A549 treated with RU486 at 1 μM for 4 hours (cell line): ENCODE measurements at places on chromosomes 3 and 15. TPM values are rescaled to one million over a fixed set of nuclear protein-coding genes. Genes with fewer than 3 reads are reported as not detected.

The THSD4 gene
- total RNA-seq: 15.6 to 22.7 TPM (median 21.4 TPM) in 5 replicates

The ARRDC4 gene
- 0.17 to 0.34 TPM (median 0.23 TPM) in 5 replicates for total RNA-seq

The HTD2 gene
- total RNA-seq: 3.8 to 8.1 TPM (median 6.6 TPM) in 5 replicates

The SCAANT1 gene
- total RNA-seq: 1.2 TPM in 1 of 5 replicates, not detected in the others

The CCDC80 gene
- 36.9 to 74.9 TPM (median 55.3 TPM) in 5 replicates for total RNA-seq

The TMEM41A gene
- 16.0 to 22.4 TPM (median 20.4 TPM) in 5 replicates for total RNA-seq

The STRIT1 gene
- not detected in 5 replicates for total RNA-seq

The LRRN1 gene
- total RNA-seq: not detected in 5 replicates

The IQCF5 gene
- total RNA-seq: not detected in 5 replicates

The SPINT1 gene
- total RNA-seq: 0.87 to 1.5 TPM (median 1.1 TPM) in 5 replicates

The HHATL gene
- not detected in 5 replicates for total RNA-seq

The AGBL1 gene
- not detected in 5 replicates for total RNA-seq

The CLDN18 gene
- total RNA-seq: not detected in 5 replicates

The CHST13 gene
- 0.42 to 1.1 TPM (median 0.99 TPM) in 5 replicates for total RNA-seq

The TPRG1 gene
- 0.13 to 0.38 TPM (median 0.25 TPM) in 5 replicates for total RNA-seq

The B3GNT5 gene
- 13.3 to 23.3 TPM (median 21.8 TPM) in 5 replicates for total RNA-seq

The NMNAT3 gene
- 1.5 to 2.4 TPM (median 1.6 TPM) in 5 replicates for total RNA-seq

The PPP1R2 gene
- 13.0 to 20.5 TPM (median 18.1 TPM) in 5 replicates for total RNA-seq

The CHL1 gene
- not detected in 5 replicates for total RNA-seq

The DNASE1L3 gene
- 0.20 TPM in 1 of 5 replicates, not detected in the others for total RNA-seq

The C3orf38 gene
- 12.7 to 23.0 TPM (median 17.5 TPM) in 5 replicates for total RNA-seq

The HDAC11 gene
- total RNA-seq: 5.3 to 8.4 TPM (median 7.3 TPM) in 5 replicates

The CLSTN2 gene
- 0.02 to 0.06 TPM (median 0.05 TPM) in 4 of 5 replicates, not detected in the other for total RNA-seq

The SCN5A gene
- total RNA-seq: 0.63 to 1.7 TPM (median 0.90 TPM) in 5 replicates

The LRRC49 gene
- 3.5 to 5.3 TPM (median 4.8 TPM) in 5 replicates for total RNA-seq

The EPHB1 gene
- total RNA-seq: 0.12 to 0.16 TPM (median 0.14 TPM) in 4 of 5 replicates, not detected in the other
